Ureter (tissue), 1 donor: ENCODE measurements at places on chromosomes 6 and 20.

- no peak for DNase-seq
These were observed 146.7 kb upstream of the CDH4 start for GRCh38 chr20:61105395-61105794.

DNA sequence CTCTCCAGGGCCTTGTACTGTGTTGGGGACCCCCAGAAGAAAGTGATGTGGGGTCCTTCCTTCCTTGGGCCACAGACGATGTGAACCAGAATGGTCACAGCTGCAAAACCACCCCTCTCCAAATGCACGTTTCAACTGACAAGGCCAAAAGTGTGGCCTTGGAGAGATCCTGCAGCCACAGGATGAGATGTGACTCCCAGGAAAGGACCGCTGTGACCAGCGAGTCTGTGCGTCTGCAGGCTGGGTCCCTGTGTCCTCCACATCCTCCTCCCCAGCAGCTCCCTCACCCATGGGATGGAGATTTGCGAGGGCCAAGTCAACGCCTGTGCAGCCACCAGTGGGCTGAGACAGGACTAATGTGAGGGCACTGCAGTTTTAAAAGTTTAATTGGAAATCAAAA lies 247.0 kb downstream of the ERMARD start:
- DNase-seq = peak; percentile 23

- DNase-seq = no peak
These were observed 572.6 kb upstream of the SYNCRIP start for GRCh38 chr6:86215323-86215722.

- DNase-seq = no peak
These were observed 76.8 kb upstream of the DUSP22 start for GRCh38 chr6:215335-216034.

GRCh38 chr6:41372832-41373626 lies 37.6 kb downstream of the NCR2 start:
- DNase-seq = no peak

- DNase-seq = no peak
These were observed 305.4 kb downstream of the UTRN start for GRCh38 chr6:144590532-144590931.

DNA sequence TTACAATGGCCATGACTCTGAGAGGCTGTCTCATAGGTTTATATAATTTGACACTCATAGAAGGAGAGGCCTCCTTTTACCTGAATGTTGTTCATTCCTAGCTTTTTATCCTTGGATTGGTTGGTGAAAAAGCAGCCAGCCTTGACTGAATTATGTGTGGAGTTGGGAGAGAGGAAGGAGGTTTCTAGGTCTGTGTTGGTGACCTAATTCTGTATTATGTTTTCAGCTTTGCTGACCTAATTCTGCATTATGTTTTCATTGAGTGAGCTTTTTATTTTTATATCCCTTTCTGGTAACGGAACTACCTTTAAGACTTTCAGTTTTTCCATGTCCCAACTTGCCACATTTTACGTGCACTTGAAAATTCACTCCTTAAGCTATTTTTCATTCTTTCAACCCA lies 59.1 kb upstream of the RNF144B start:
- no peak for DNase-seq

GRCh38 chr20:2340136-2340535 lies 40.6 kb upstream of the TGM6 start:
- DNase-seq = no peak

GRCh38 chr20:57392512-57393271 lies 1.5 kb downstream of the RBM38 start:
- DNase-seq = no peak

- DNase-seq = no peak
These were observed 1.8 kb downstream of the MOCS1 start for GRCh38 chr6:39932386-39932910.

GRCh38 chr6:36815962-36816735 lies 23.1 kb downstream of the CPNE5 start:
- DNase-seq = no peak

GRCh38 chr20:15375836-15376235 lies 1038.4 kb upstream of the FLRT3 start:
- DNase-seq = no peak

GRCh38 chr6:140940251-140940925 lies 1192.3 kb upstream of the GJE1 start:
- DNase-seq = no peak
